ENCODE measurements at places on chromosomes 7 and 10.
A peak's percentile ranks its signal among the peaks of the same experiment; 100 is the strongest.

GRCh38 chr7:73822319-73823173 is 8.2 kb upstream of the CLDN4 start:
- peak; percentile 79 for DNase-seq

- DNase-seq: no peak
Measured at GRCh38 chr7:43808410-43808809, 49.9 kb downstream of the BLVRA start.

DNA sequence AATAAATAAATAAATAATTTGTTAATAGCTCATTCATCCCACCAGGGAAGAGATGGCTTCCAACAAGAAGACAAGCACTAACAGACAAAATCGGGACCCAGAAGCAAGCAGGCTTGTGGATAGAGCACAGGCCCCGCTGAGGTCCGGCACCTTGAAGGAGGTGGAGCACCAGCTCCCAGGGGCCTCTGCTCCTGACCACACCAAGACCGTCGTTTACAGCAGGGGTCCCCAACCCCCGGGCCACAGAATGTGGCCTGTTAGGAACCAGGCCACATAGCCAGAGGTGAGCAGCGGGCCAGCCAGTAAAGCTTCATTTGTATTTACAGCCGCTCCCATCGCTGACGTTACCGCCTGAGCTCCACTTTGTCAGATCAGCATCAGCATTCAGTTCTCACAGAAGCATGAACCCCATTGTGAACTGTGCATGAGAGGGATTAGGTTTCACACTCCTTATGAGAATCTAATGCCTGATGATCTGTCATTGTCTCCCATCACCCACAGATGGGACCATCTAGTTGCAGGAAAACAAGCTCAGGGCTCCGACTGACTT is 33.3 kb upstream of the SUN1 start:
- DNase-seq: no peak

DNA sequence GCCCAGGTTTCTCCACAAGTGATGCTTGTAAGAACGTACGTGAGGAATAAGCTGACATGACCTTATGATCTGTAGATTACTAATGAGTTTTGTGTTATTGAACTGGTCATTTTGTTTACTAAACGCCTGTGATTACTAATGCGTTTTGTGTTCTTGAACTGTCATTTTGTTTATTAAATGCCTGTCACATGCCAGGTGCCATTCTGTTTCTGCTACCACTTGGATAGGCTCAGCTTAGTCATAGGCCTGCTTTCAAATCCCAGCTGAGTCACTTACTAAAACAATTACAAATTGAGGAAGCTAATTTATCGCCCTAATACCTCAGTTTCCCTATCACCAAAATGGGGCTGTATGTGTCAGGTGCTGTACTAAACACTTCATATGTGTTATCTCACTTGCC is 4.7 kb upstream of the HGF start:
- no peak for DNase-seq

DNA sequence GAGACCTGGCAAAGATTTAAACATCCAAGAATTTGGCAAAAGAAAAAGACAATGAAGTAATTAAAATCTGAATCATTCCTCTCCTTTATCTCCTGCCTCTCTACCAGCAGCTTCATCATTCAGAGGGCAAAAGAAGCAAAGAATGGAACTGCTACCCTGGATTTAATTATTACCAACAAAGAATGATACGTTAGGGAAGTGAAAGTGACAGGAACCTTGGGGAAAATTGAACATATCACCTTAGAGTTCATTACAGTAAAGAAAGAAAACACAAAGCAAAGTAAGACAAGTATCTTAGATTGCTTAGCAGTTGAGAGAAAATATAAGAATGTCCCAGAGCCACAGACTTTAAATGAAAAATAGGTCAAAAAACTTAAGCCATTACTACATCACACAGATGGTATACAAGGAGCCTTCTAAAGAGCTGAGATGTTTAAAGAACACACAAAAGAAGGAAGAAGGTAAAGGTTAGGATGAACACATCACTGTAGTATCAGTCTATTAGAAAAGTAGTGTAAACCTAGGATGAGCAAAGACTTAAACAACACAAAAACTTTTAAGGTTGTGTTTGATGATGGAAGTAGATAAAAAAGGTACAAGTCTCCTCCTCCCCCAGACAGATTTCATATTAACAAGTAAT is 17.5 kb downstream of the CTNNA3 start:
- DNase-seq: no peak

DNA sequence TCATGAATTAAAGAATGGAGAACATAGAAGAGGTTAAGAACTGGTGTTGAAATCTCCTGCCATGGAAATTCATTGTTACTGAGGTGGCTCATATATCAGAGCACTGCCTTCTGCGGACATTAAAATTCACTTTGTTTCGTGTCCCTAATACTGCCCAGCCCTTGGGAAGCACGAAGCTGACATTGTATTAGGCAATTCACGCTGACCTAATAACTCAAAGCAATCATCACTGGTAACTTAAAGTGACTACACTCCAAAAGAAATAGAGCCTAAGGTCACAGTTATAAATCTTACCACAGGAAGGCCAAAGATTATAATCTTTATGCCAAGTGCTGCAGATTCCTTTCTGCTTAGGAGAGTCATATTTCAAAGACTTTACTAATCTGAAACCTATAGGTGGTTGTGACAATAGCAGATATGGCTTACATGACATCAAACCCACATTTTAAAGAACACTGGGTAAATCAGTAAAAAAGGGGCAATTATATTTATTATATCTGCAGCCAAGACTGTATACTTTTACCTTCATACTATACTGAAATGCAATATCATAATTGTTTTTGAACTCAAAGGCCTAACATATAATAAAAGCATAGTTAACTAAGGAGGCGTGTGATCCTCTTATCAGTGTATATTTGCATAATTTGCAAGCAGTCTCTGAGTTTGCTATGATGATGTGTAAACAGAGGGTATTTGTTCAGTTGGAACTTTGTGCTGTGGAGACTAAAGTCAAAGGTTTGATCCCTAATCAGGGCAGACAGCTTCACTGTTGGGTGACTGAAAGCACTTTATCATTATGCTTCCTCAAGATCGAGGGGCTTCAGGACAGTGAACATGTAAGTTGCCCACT is 51.9 kb upstream of the CAPZA2 start:
- DNase-seq: no peak

GRCh38 chr10:132204781-132205473 is 18.2 kb downstream of the DPYSL4 start:
- no peak for DNase-seq

DNA sequence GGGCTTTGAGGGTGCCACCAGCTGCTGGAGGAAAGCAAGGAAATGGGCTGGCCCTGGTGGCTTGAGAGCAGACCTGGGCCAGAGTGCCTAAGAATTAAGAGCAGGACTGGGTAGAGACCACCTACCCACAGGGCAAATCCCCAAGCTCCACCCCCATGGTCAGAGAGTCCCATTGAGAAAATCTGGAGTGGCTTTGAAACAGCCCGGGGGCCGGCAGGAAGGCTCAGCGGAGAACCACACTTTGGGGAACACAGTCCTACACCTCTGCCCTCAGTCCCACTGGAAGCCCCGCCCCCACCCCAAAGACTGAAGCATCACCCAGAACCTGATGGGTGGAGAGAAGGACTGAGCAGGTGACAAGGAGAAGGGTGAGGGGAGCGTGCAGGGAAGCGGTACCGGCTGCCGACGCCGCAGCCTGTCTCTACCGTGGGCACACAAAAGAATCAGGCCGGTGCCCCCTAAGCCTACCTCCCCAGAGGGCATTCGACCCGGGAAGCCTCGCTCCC is 3.6 kb downstream of the SMARCD3 start:
- DNase-seq: peak; percentile 15
